ENCODE measurements at places on chromosomes 6 and 20.

DNA sequence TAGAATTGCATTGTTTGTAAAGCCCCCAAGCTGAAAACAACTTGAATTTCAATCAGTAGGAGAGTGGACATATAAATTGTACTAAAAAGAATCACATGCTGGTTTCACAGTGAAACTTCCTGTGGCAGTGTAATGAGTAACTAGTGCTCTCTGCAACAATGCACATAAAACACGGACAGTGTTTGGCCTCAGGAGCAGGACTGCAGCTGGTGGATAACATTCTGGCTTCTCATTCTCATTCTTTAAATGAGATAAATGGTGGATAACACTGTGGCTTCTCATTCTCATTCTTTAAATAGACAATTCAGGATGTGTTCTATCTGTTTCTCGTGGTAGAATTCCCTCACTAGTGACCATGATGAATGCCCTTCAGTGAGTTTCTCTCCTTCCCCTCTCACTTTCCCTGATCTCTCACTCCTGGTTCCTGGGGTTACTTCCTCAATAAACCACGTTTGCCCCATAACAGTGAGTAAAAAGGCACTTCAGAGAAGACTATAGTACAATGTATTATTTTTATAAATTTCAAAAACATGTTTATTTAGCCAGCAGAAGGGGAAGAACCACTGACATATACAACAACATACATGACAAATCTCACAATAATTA lies 59.9 kb downstream of the SLC22A2 start:
- no peak for DNase-seq

DNA sequence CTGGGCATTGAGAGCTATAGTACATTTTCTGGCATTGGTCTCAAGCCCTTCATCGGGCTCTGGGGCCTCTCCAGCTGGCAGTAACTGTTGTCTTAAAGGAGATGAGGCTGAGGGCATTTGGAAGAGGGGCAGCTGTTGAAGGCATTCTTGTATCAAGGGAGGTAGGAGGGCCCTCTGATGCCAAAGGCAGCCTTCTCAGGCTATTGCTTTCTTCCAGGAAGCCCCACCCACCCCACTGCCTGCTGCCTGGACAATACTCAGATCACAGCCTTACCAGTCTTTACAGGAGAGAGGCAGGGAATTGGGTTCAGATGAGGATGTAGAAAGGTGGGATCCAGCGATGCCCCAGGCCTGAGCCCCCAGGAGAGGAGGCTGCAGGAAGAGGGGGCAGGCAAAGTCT lies 46.0 kb downstream of the CPXM1 start:
- no peak for DNase-seq

DNA sequence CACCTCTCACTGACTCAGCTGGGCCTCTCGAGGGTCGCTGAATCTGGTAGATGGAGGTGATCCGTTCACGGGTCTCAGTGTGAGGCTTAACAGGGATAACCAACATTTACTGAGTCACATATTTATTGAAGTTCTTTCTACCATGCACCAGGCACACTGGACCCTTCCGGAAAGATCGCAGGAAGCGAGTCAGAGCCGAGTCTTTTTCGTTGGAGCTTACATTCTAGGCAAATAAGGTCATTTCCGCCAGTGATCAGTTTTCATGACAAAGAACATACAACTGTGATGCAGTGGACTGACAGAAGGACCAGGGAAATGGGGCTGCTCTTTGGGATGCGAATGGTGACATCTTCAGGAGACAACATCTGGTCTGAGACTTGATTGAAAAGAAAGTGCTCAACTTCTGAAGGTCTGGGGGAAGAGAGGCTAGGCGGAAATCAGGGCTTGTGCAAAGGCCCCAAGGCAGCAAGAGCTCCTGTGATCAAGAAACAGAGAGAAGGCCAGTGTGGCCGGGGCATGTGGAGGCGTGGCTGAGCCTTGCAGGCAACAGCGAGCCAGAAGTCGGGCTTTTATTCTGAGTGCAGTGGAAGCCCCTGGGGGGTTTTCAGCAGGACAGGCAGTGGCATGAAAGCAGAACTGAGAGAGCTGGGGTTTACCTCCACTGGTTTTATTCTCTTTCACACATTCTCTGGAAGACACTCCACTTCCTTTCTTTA lies 56.7 kb downstream of the APCDD1L start:
- no peak for DNase-seq

DNA sequence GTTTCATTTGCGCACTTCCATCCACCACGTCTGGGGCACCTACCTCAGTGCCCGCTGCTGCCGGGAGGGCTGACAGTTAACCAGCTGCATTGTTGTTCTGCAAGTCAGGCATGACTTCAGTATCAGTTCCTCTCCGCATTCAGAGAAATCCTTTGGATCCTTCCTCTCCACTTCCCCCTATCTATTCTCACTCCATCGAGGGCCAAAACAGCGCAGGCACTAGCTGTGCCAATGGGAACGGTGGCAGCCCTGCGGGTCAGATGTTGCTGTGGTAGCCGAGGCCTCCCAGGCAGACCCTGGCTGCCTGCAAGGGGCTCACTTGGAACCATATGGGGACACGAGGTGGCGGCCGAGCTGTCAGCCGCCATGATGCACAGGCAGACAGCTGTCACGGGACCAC lies 64.2 kb upstream of the INSM1 start:
- no peak for DNase-seq

GRCh38 chr6:159719287-159719686 lies 8.0 kb upstream of the WTAP start:
- no peak for DNase-seq

DNA sequence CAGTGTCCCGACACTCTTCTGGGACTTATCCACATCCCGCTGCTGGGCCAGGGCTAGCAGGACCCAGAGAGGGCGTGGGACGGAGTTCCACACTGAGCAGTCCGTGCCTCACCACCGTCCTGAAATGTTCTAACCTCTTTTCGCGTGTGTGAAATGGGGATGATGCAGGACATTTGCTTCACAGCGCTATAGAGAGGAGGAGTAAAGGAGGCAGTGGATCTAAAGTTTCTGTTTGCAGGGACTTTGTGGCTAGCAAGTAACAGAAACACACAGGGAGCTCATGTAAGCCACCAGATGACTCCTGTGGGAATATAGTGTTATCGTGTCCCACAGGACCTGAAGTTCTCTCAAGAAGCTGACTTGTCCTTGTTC lies 634 bp downstream of the ITPA start:
- no peak for DNase-seq

DNA sequence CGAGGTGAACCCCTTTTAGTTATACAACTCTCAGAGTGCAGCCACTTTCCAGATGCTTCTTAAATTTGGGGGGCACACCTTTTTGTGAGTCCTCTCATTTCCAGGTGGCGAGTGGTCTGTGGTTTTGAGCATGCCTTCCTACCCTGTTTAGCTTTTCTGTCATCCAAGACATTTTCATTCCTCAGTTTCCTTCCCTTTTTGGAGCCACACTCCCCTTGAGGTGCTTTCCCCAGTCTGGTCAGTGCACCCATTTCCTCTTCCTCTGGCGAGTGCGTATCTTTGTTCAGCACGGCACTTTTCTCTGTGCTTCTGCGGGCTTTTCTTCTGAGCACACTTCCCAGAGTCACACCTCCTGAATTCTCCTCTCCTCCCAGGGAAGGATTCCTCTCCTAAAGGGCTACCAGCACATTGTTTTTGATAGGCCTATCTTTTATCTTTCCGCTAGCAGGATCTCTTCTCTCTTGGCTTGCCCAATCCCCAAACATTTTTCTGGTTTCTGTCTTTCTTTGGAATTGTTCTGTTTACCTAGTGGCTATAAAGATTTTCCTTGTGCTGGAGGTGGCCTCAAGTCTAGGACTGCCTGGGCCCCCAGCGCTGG lies 1.4 kb downstream of the PHF20 start:
- DNase-seq = no peak

DNA sequence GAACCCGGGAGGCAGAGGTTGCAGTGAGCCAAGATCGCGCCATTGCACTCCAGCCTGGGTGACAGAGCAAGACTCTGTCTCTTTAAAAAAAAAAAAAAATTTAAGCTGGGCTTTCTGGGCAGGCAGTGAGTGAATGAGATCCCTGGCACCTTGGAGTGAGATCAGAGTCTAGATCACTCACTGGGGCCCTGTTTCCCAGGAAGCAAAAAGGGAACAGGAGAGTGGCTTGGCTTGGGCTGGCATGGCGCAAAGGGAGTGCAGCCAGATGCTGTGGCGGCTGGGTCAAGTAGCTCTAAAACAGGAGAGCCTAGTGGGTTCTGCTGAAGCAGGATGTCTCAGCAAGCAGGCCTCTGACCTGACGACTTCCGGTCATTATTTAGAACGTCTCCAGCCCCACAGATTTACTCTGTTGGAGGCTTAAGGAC lies 10.4 kb downstream of the PLCG1 start:
- no peak for DNase-seq

DNA sequence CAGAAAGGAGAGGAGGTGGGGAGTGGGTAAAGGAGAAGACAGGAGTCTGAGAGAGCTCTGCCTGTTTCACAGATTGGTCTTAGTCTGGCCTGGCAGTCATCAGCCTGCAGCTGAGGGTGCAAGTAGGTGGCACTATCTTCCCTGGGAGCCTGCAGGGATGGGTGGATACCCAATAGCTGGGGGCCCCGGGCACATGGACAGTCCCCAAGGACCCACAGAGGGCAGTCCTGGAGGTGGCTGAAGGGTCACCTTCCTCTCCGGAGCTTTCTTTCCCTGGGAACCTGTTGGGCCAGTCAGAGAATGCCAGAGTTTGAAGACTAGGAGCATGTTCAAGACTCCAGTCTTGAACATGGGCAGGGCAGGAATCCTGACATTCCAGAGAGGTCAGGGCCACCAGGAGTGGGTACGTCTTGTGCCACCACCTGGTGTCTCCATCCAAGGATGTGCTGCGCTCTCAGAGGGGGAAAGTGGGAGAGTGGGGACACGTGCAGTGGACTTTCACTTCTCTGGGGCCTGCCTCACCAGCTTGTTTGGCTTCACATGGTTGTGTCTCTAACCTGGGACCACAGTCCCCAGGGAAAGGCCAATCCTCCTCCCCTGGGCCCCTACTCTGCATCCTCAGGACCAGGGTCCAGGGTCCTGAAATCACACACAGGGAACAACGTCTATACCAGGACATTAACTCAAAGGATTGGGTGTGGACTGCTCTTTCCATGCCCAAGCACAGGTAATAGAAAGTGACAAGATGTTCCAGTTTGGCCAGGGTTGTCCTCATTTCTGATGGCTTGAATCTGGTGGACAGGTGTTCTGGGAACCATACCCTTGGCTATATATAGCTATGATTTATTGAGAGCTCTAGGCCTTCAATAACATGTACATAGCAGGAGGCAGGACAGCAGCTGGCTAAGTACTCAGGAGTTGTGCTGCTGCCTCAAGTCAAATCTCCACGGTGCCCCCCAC lies 18.0 kb downstream of the AARS2 start:
- no peak for DNase-seq

GRCh38 chr6:168782187-168782751 lies 341.3 kb downstream of the SMOC2 start:
- no peak for DNase-seq

- no peak for DNase-seq
Observed at GRCh38 chr6:159720708-159721107, 6.6 kb upstream of the WTAP start.

DNA sequence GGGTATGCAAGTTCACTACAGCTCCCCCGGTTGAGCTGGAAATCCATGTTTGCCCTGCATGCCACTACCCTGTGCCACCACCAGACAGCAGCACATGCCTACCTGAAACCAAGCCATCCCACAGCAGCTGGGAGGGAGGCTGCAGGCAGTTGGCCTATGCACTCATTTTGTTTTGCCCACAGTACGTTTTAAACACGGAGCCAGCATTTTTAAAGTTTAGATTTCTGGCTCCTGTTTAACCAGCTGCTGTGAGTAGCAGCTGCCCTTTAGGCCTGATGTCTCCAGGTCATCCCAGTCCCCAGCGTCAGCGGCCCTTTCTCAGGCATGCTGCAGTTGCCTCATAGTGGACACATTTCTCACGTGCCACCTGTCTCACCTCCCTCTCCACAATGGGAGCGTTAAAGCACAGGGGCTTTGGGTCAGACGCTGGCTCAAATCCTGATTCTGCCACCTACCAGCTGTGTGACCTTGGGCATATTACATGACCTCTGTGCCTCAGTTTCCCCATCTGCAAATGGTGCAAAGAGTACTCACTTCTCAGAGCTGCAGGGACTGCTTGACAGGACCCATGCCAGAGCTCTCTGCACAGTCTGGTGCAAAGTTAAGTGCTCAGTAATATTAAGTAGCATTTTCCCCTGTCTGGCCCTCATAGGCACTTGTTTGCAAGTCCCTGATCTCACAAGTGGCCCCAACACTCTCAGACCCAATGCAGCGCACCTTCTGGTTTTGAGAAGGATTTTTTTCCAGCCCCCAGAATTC lies 8.2 kb upstream of the UBE2V1 start:
- DNase-seq = no peak

GRCh38 chr20:10276878-10277580 lies 58.4 kb downstream of the SNAP25 start:
- no peak for DNase-seq

- DNase-seq = no peak
Observed at GRCh38 chr6:93376026-93376540, 43.3 kb downstream of the EPHA7 start.

GRCh38 chr6:16621002-16621401 lies 140.3 kb downstream of the ATXN1 start:
- DNase-seq = no peak

- no peak for DNase-seq
Observed at GRCh38 chr6:6007366-6008088, 802 bp upstream of the NRN1 start.

DNA sequence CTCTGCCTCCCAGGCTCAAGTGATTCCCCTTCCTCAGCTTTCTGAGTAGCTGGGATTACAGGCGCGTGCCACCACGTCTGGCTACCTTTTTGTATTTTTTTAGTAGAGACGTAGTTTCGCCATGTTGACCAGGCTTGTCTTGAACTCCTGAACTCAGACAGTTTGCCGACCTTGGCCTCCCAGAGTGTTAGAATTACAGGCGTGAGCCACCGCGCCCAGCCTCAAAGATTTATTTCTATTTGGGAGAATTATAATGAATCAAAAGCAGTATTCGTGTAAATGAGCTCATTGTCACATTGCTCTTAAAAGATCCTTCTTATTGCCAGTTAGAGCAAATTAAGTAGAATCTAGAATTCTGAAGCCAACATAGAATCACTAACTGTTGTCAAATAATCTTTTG lies 9.4 kb upstream of the ZNF343 start:
- DNase-seq = no peak

DNA sequence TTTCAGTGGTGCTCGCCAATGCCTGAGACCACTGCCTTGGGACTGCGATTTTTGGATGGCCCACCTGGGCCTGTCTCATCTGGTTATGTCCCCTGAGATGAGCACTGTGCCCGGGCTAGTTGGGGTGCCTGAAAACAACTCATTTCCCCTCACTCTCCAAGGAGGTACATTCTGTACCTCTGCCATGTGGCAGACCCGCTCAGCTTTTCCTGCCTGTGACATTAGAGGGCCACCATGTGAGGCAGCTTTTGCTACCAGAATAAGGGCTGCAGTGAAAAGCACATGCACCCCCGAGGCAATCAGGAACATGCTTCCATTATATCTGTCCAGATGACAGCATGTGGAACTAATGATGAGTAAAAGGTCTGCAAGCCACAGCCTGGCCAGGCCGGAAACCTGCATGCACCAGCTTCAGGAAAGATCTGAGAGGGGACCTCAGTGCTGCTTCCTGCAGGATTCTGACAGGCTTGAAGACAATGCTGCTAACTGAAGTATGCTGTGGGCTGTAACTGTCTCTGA lies 11.3 kb upstream of the SRSF6 start:
- no peak for DNase-seq

Data from cortex of kidney (tissue), 1 donor.